ENCODE measurements at places on chromosomes 3 and 15.

- no peak for DNase-seq
Observed at GRCh38 chr3:120275618-120276017, 9.4 kb downstream of the GPR156 start.

DNA sequence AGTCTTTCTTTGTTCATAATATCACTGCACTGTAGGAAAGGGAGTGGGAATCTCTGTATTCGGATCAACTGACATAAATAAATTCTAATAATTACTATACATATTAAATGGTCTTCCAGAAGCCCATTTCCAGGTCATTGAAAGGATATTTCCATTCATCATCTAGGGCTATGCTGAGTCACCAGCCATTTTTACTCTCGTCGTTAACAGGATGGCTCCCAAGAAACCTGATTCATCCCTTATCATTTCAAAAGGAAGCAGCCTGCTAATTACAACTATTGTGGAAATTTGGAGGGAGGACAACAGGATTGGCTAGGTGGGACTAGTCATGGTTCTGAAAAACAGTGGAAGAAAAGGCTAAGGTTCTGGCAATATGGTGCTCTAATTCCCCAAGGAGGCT lies 13.6 kb downstream of the GMNC start:
- DNase-seq = no peak

- no peak for DNase-seq
Observed at GRCh38 chr3:2568929-2569328, 470.3 kb downstream of the CNTN4 start.

- DNase-seq = no peak
Observed at GRCh38 chr3:192408647-192409200, 318.6 kb downstream of the FGF12 start.

GRCh38 chr3:195372220-195372619 lies 70.6 kb downstream of the ACAP2 start:
- no peak for DNase-seq

DNA sequence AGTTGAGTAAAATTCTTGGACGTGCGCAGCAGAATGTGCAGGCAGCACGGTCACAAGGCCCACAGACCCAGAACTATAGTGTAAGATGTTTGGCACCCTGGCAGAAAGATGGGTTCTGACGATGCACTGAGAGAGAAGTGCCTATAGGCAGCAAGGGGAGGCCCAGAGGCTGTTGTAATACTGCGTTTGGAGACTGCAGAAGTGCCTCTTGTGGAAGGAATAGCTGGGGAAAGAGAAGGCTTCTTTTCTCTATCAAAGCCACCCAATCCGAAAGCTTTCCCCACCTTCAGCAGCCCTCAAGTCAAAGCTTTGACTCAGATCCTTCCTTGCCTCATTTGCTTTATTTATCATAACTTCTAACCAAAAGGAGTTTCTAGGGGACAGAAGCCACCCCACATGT lies 5.2 kb upstream of the SIN3A start:
- DNase-seq = no peak

DNA sequence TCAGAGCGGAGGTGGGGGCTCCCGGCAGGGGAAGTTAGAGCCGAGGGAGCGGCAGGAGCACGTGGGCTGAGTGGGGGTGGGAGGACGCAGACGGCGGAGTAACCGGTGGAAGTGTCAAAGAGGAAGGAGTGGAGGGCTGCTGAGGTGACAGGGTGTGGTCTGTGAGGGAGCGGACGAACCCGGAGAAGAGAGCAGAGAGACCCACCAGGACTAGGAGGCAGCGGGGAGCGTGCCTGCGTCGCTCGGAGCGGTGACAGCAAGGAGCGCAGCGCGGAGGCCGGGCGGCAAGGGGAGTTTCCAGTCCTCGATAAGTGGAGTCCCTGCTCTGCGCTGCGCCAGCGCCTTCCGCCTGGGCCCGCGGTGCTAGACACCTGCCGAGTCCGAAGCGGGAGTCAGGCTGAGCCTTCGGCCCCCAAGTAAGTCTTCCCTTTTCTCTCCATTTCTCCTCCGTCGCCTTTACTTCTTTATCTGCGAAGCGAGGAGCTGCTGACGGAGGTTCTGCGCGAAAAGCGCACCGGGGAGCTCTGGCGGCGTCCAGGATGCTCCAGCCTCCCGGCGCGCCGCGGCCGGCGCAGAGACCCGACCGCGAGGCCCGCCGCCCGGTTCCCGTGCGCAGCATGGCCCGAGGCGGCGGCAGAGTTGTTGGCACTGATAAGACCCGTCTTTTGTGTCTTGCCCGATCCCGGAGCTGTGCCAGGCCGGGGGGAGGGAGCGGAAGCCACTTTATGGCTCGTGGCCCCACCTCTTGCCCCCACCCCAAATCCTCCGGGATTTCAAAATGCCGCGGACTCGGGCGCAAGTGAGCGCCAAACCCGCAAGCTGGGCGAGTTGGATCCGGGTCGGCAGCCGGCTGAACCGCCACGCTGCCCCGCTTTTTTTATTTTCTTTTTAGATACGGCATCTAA lies 533.0 kb upstream of the SEMA6D start:
- DNase-seq = no peak

- DNase-seq = no peak
Observed at GRCh38 chr3:61532739-61533500, 28.5 kb upstream of the PTPRG start.

GRCh38 chr3:36969540-36970432 lies 23.1 kb downstream of the EPM2AIP1 start:
- peak; percentile 69 for DNase-seq

GRCh38 chr3:25056036-25056755 lies 371.9 kb upstream of the RARB start:
- DNase-seq = no peak

DNA sequence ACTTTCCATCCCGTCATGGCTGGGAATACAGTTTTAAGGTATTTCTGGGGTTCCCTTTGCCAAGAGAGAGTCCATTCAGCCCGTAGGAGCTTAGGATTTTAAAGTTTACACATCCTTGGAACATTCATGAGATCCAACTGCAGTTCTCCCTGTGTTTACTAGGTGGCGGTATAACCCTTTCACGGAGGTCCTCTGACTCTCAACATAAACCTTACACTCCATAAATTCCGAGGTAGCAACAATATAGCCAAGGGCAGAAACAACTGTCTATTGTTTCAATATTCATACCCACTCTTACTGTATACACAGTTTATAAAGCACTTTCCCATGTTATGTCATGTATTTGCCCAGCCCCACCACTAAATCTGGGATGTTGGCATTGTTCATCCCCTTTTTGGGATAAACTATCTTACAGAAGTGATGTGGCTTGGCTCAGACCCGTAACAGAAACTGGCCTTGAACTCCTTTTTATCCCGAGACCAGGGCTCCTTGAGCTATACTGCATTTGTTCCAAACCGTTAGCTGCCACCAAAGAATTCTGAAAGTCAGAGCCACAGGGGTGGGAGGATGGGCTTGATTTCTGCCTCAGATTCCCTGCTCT lies 69.2 kb upstream of the COL6A5 start:
- DNase-seq = peak; percentile 17

- no peak for DNase-seq
Observed at GRCh38 chr3:185717627-185718402, 107.0 kb downstream of the IGF2BP2 start.

- DNase-seq = peak; percentile 70
Observed at GRCh38 chr15:52780172-52780980, 9.8 kb downstream of the ONECUT1 start.

DNA sequence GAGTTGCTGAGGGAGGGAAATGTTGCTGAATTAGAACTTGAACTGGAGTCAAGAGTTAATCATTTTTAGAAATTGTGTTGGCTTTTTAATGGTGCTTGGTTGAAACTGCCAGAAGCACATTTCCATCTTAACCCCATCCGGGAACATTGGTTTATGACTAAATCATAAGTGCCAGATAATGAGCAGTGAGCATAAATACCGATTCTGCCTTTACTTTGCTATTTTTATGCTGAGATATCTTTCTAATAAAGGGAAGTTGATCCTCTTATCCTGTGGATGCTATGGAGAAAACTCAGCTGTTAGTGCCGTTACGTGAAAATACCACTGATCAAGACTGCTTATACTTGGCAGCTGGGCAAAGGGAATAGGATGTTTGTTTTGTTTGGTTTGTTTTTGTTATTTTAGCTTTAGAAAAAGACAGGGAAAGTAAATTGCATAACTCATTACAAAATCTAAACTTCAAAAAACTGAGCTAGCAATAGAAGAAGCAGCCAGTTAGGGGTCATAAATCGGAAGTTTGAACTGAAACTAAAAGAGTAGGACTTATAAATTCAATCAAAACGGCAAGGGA lies 813.1 kb downstream of the NAALADL2 start:
- no peak for DNase-seq

DNA sequence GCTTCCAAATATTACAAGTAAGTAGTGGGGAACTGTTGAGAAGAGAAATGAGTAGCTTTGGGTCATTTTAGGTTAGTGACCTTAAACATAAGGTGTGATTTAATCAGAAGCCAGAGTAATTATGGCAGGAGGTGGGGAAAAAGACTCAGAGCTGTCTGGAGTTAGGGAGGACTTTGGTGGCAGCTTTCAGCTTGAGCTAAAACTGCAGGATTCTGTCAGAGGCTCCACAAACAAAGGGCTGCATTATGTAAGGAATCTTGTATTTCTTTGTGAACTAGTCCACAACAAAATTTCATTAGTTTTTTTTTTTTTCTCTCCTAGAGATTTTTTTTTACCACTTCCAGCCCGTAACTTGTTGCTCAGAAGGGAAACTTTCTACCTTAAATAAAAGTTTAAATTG lies 345.3 kb downstream of the TIGIT start:
- DNase-seq = no peak

GRCh38 chr15:19984101-19984500 lies 557.5 kb downstream of the GOLGA6L6 start:
- no peak for DNase-seq

DNA sequence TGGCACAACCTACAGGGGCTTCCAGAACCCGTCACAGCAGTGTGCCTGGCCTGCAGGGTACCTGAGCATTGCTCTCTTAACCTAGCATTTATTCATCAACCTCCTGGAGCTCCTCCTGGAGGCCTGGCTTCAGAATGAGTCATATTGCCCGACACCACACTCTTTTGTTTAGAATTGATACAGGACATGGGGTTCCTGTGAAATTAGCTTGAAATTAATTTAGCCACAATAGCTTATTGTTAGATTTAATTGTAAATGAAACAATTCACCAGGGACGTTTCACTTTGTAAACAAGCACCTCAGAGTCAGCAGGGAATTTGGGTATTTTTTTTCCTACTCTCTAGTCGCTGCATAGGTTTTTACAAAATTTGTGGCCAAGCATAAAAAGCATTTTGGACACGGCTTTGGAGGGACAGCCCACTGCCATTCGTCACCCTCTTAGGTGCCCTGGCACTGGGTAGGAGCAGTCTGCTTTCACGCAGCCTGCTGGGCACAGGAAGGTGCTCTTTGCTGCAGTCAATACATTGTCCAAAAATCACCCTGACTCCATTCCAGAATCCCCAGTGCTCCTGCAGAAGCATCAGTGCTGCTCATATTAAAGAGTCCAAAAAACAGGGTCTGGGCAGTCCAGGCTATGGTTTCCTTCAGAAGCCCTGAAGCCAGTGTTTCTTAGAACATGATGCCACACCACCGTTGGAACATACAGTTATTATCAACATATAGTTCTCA lies 60.8 kb upstream of the MEF2A start:
- DNase-seq = no peak

DNA sequence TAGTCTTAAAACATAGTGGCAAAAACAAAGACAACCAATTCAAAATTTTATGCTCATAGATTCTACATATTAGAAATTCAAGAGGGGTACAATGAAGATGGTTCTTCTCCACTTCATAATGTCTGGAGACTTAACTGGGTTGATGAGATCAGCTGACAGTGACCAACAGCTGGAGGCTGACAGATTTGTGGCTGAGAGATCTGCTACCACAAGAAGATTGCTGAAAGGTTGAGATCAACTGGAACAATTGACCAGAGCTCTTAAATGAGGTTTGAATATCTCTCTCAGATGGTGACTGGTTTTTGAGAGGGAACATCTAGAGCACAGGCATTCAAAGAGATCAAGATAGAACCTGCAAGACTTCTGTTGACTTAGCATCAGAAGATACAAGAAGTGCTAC lies 254.1 kb upstream of the ARPP21 start:
- DNase-seq = no peak

DNA sequence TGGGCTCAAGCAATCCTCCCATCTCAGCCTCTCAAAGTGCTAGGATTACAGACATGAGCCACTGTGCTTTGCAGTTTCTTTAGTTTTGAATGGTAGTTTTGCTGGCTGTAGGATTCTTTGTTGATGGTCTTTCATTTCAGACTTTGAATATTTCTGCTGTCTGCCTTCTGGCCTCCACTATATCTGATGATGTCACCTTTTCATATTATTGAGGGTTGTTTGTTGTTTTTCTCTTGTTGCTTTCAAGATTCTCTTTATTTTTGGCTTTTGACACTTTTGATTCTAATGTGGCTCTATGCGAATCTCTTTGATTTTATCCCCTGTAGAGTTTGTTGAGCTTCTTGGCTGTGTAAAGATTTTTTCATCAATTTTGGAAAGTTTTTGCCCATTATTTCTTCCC lies 79.0 kb upstream of the MANF start:
- DNase-seq = no peak

GRCh38 chr3:160999274-160999673 lies 105.9 kb downstream of the B3GALNT1 start:
- no peak for DNase-seq

- no peak for DNase-seq
Observed at GRCh38 chr3:62242831-62243509, 130.4 kb downstream of the FEZF2 start.

- no peak for DNase-seq
Observed at GRCh38 chr3:80232760-80233159, 465.0 kb upstream of the ROBO1 start.

- no peak for DNase-seq
Observed at GRCh38 chr15:51049081-51049480, 45.6 kb downstream of the TNFAIP8L3 start.

All from CD4-positive, alpha-beta T cell treated with Interleukin-10 for 1 hour (primary cell).